ENCODE measurements at places on chromosomes 7 and 10.

GRCh38 chr7:47340517-47340916 is 241.4 kb downstream of the TNS3 start:
- DNase-seq, result no peak

DNA sequence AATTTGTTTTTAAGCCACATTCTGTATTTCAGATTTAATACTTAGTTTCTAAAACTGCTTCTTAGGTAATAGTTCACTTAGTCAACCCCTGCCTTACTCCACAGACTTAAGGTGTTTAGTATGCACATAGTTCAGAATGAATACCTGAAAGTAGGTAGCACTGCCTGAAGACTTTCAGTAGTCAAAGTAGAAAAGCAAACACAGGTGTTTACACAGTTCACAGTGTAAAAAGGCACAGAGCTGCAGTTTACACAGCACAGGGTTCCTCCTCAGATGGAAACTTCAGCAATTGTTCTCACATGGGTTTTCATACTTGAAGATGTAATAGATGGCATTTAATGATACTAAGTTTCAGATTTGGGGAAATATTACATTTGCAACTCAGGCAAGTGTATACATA is 3.1 kb upstream of the PKD1L1 start:
- DNase-seq, result no peak

- no peak for DNase-seq
These were observed 30.9 kb upstream of the CFAP46 start for GRCh38 chr10:132972986-132973902.

DNA sequence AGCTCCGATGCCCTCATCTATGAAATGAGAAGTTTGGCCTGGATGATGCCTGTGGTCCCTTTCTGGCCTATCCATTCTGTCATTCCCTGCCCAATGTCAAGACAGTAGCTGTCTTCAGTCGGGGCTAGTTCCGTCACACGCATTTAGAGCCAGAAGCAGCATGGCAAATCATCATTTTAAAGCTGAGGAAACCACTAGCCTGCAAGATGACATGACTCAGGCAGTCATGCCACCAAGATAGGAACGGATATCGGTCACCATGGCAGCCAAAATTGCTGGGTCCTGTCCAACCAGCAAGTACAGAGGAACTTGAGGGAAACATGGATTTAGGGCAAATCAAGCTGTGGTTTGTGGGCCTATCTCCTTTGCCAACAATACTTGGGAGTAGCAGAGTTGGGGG is 64.5 kb upstream of the MRLN start:
- no peak for DNase-seq

GRCh38 chr7:122132341-122132740 is 11.7 kb downstream of the AASS start:
- DNase-seq, result no peak
